ENCODE measurements at places on chromosomes 3 and 15.
A peak's percentile ranks its signal among the peaks of the same experiment; 100 is the strongest.

- no peak for DNase-seq
These were observed 21.2 kb downstream of the PXK start for GRCh38 chr3:58353722-58354553.

GRCh38 chr15:42344763-42345162, 14.5 kb upstream of the CAPN3 start:
- no peak for DNase-seq

DNA sequence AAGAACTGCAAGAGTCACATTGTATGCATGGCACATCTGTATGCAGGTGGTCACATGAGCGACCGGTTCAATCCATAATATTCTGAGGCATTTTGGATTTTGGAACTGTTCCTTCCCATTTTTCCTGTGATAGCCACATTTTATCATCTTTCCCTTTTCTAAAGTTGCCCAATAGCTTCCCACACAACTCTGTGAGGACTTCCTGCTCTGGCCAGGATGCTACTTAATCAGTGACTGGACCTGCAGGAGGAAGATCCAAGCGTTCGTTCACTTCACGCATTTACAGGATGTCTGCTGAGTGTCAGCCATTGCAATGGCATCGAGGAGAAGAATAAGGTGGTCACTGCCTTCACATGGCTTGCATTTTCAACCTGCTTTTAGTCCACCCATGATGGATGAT, 9.8 kb downstream of the KLHL6 start:
- DNase-seq: no peak

GRCh38 chr15:62739082-62739481, 303.5 kb upstream of the TPM1 start:
- DNase-seq: no peak

GRCh38 chr3:27633224-27633545, 88.9 kb downstream of the EOMES start:
- no peak for DNase-seq

DNA sequence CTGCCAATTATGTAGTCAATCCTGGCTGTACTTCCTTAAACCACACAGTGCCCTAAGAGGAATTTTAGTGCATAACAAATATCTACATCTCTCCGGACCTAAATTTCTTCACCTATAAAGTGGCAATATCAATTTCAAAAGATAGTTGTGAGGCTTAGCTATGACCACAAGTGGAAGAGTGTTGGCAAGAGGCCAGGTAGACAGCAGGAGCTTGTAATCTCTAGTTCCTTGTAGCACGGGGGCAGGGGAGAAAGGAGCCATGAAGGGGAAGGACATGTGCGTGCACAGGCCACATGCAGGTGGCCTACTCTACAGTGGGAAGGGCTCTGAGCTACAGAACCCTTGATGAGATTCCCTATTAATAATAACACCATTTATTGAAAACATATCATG, 269.7 kb downstream of the ABHD5 start:
- no peak for DNase-seq

- no peak for DNase-seq
These were observed 271.4 kb downstream of the THSD4 start for GRCh38 chr15:71386448-71387236.

GRCh38 chr3:39531665-39532064, 64.2 kb downstream of the MOBP start:
- DNase-seq: no peak

DNA sequence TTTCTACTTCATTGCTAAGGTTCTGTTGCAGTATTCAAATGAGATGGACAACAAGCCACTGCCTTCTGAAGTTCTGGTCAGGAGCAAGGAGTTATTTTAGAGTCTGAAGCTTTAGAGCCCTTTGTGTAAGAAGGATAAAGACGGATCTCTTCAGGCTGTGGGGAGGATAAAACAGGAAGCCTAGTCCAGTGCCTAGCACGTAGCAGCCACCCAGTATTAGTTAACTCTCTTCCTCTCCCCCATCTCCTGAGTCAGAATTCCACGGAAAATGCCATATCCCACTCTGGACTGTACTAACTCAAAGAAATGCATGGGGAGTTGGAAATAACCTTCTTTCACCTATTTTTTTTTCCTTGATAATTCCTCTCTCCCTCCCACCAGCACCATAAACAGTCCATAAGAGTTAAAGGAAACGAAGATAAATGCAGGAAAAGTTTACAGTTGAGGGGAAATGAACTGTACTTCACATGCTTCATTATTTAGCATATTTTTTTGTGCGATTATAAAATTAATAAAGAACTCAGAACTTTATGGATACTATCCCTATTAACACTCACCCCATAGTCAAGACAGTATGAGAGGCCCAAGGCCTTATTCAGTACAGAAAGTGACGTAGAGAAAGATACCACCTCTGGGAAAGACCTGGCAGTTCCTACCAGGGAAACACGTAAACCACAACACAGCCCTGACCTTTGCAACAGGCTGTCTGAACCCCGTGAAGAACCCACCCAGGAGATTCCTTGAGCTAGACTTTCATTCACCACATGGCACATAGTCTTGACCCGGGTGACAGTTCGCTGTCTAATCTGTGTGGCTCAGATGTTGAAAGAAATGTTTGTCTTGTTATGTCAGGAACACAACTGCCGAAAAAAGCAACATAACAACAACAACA, 9.2 kb downstream of the IGF2BP2 start:
- no peak for DNase-seq

DNA sequence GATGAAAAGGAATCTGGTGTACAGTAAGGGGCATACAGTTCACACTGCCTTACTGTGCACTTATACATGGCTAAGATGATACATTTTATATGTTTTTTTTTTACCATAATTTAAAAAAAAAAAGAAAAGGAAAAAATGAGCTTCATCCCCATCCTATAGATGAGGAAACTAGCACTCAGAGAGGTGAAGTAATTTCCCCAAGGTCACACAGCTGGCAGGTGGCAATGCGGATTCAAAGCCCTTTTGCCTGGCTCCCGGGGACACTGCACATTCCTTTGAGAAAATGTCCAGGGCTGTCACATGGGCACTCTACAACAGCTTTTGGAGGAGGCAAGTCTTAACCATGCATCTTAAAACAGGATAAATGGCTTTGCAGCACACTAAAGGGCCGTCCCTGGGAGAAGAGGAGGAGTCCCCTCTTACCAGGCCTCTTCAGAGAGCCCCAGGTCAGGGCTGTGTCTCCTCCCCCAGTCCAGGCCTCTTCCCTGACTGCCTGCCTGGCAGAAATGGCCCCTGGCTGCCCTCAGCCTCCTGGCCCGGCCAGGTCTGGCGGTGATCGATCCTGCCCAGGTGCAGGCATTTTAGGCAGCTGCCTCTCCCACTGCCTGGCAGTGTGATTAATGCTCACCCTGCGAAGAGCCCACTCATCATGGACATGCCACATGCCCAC, 95.1 kb upstream of the LINGO1 start:
- DNase-seq: no peak

GRCh38 chr3:72595376-72595775, 252.9 kb downstream of the SHQ1 start:
- no peak for DNase-seq

DNA sequence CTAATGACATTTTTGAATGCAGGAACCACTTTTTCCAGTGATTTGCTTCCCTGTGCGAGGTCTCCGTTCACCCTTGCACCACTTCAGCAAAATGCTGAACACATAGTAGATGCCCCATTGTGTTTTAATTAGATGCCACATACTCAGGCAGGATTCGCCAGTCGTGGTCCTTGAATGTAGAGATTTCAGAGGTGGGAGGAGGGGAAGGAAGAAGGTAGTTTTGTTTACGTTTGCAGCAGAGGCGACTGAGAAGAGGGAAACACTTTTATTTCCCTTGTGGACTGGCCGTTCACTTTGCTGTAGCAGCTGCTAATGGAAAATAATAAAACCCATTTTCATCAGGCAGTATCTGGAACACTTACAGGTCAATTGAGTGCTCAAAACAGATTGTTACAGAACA, 262.8 kb upstream of the TBL1XR1 start:
- DNase-seq: no peak

DNA sequence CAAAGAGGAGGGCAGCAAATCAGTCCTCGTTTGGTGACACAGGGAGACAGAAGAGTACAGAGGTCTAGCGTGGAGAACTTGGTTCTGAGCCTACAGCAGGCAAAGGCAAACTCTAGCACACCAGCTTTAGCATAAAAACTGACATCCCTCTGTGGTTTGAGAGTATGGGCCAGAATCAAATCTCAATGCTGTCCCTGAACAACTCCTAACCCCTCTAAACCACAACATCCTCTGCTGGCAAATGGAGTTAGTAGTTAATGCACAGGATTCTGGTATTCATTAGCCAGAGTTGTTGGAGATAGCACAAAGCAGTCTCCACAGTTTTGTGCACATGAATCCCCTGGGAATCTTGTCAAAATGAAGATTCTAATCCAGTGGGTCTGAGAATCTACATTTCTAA, 315.8 kb downstream of the NTRK3 start:
- no peak for DNase-seq

DNA sequence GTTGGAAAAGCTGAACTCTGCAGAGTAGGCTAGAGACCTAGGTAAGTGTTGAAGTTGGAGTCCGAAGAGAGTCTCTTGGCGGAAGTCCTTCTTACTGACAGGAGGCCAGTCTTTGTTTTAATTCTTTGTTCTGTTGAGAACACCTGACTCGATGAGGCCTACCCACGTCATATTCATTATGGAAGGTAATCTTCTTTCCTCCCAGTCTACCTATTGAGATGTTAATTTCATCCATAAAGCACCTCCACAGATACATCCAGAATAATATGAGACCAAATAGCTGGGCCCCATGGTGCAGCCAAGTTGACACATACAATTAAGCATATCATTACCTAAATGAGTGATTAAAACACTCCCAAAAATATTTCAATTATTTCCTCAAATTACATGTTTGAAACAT, 515.5 kb downstream of the CADM2 start:
- no peak for DNase-seq

GRCh38 chr3:100205171-100205570, 55.6 kb upstream of the TBC1D23 start:
- DNase-seq: no peak

- DNase-seq: no peak
These were observed 32.0 kb upstream of the PPP4R2 start for GRCh38 chr3:72964633-72965032.

DNA sequence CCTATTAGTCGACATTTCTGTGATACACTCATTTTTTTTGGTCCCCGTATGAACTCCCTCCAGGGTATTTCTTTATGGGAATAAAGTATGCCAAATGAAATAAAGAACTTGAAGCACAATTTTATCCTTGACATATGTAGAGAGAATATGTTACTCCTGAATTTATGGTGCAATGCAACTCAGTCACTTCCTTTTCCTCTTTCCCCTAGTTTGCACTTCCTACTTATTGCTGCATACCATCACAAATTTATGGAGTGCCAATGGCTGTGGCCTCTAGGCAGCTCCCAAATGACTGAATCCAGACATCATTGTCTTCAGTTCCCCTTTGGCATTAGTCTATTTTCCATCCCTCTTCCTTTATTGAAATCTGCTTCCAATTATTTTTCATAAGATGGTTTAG, 403.5 kb downstream of the FHIT start:
- no peak for DNase-seq

GRCh38 chr3:46013316-46014094, 13.8 kb downstream of the XCR1 start:
- DNase-seq: no peak

GRCh38 chr15:66696770-66697169, 5.3 kb upstream of the SMAD6 start:
- no peak for DNase-seq

DNA sequence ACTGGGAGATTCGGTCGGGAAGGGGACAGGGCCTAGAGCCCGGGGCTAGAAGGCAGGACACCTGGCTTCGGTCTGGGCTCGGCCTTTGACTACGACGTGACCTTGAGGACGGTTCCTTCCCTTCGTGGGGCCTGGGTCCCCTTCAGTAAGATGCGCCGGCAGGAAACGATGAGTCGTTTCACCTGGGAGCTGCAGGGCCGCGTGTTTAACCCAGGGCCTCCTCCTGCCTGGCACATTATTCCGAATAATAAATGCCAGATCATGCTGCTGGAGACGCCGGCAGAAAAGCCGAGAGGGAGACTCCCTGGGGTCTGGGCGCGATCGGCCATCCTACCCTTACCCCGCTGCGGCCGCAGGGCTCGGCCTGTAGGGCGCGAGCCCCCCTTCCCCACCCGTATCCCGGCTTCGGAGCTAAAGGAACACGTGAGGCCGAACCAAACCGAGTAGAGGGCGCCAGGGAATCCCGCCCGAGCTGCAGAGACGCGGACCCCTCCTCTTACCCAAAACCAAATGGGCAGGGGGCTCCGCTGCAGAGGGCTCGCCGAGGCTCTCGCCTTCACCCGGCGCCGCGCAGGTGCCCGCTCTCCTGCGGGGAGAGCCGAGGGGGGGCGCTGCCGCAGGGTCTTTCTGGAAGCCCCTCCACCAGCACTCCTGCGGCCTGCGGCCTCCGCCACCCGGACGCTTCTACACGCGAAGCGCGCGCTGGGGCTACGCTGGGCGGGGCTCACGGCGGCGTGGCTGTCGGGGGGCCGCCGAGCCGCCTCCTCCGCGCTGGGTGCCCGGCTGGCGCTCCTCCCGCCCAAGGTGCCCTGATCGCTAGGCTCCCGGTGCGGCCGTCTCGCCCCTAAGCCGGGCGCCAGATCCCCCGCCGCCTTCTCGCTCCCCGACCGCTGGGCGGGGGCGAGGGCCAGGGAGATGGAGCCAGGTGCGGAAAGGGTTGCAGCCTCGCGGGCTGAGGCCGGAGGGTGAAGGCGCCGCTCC, at the start of gene BDH1:
TSS of gene BDH1 (minus strand) at position 688 of the 981 bp plus-strand sequence. CDS start 9,525 bp downstream, outside the sequence.
- peak; percentile 48 for DNase-seq

DNA sequence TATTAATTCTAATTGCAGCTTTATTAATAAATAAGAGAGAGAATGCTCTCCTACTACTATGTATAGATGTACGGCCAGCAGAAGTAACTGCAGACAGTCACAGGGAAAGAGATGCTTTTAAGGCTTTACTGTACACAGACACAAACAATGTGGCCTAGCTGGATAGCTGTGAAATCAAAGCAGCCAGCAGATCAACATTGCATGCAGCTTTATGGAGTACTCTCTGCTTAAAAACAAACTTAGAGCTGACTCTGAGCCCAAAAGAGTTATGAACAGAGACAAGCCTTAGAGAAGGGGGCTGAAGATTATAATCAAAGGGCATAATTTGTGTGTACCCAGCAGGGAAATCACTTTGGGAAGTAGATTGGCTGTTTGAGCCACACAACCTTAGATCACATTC, 47.2 kb downstream of the CADM2 start:
- no peak for DNase-seq
